ENCODE measurements at places on chromosomes 2 and 18. TPM values are rescaled to one million over a fixed set of nuclear protein-coding genes. Genes with fewer than 3 reads are reported as not detected.
A peak's percentile ranks its signal among the peaks of the same experiment; 100 is the strongest.

Gene TDRD15
- total RNA-seq = not detected

GRCh38 chr18:60389314-60389713 lies 16.7 kb upstream of the MC4R start:
- DNase-seq = no peak

GRCh38 chr18:63872586-63872985 lies 14.9 kb upstream of the SERPINB2 start:
- DNase-seq = no peak

Gene NMUR1
- total RNA-seq = not detected

GRCh38 chr2:164934401-164935117 lies 20.8 kb downstream of the SLC38A11 start:
- no peak for DNase-seq

DNA sequence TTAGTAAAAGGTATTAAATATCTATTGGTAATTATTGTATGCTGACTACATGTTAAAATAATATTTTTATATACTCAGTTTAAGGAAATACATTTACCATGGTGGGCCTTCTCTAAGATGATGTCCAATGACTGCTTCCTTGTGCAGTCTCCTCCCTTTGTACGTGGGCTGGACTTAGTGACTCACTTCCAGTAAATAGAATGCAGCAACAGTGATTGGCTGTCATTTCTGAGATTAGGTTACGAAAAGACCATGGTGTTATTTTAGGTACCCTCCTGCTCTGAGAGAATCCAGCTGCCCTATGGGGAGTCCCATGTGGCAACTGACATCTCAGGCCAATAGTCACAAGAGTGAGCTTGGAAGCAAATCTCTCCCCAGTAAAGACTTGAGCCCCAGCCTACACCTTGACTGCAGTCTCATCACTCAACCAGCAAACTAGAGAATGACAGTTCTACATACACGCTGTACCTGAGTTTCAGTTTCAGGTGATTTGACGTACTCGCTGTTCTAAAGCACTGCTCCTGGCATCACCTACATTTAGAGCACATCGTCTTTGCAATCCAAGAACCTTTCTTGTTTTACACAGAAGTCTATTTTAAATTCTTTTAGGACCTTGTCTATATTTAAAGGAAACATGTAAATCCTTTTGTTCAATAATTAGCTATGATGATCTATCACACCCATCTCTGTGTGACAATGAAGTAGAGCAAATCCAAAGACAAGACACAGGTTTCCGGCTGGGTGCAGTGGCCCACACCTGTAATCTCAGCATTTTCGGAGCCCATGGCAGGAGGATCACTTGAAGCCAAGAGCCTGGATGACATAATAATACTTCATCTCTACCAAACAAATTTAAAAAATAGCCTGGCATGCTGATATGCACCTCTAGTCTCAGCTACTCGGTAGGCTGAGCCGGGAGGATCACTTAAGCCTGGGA lies 87.2 kb downstream of the COBLL1 start:
- DNase-seq = no peak

Gene CDH19
- total RNA-seq = 0.11 TPM

Gene TRMT61B
- total RNA-seq = 21.7 TPM

- peak; percentile 29 for DNase-seq
Measured at GRCh38 chr2:144377914-144378313, 142.0 kb downstream of the ZEB2 start.

Gene SIX2
- 27.9 TPM for total RNA-seq

Gene C2orf66
- 0.51 TPM for total RNA-seq

GRCh38 chr2:223048519-223048918 lies 3.5 kb upstream of the KCNE4 start:
- no peak for DNase-seq
